Activated CD4-positive, alpha-beta T cell treated with anti-CD3 and anti-CD28 coated beads for 36 hours (primary cell): ENCODE measurements at places on chromosomes 12 and 14.

DNA sequence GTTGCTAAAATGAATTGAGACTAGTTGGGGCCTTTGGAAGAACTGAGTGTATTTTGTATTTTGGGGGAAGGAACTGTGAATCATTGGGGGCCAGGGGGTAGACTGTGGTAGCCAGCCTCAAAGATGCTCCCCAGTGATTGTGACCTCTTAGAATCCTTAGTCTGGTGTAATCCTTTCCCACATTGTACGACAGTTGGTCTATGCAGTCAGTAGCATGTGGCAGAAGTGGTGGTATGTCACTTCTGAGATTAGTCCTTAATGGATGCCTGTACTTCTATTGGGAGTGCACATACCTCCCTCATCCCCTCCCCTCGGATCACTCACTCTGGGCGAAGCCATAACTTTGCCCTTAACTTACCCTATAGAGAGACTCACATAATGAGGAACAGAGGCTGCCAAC is 48.0 kb downstream of the USP15 start:
- DNase-seq = peak; percentile 24

DNA sequence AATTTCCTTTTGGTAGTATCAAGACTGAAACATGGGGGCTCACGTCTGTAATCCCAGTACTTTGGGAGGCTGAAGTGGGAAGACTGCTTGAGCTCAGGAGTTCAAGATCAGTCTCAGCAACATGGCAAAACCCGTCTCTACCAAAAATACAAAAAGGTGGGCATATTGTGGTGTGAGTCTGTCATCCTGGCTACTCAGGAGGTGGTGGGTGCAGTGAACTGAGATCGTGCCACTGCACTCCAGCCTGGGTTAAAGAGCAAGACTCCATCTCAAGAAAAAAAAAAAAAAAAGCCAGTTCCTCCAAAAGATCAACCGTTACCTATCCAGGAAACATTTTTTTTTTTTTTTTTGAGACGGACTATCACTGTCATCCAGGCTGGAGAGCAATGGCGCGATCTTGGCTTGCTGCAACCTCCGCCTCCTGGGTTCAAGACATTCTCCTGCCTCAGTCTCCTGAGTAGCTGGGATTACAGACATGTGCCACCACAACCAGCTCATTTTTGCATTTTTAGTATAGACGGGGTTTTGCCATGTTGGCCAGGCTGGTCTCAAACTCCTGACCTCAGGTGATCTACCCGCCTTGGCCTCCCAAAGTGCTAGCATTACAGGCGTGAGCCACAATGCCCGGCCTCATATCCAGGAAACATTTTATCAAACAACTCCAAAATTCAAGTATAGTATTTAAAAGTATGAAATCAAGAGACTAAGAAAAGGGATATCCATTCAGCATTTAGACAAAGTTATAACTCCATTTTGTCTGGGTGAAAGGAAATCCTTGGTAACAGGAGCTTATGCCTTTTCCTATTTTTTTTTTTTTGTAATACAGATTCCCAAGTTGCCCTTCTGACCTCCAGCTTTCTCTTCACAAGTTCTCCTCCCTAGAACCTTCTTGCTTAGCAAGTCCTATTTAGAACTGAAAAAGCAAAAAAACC is 3.4 kb downstream of the ACIN1 start:
- no peak for DNase-seq

DNA sequence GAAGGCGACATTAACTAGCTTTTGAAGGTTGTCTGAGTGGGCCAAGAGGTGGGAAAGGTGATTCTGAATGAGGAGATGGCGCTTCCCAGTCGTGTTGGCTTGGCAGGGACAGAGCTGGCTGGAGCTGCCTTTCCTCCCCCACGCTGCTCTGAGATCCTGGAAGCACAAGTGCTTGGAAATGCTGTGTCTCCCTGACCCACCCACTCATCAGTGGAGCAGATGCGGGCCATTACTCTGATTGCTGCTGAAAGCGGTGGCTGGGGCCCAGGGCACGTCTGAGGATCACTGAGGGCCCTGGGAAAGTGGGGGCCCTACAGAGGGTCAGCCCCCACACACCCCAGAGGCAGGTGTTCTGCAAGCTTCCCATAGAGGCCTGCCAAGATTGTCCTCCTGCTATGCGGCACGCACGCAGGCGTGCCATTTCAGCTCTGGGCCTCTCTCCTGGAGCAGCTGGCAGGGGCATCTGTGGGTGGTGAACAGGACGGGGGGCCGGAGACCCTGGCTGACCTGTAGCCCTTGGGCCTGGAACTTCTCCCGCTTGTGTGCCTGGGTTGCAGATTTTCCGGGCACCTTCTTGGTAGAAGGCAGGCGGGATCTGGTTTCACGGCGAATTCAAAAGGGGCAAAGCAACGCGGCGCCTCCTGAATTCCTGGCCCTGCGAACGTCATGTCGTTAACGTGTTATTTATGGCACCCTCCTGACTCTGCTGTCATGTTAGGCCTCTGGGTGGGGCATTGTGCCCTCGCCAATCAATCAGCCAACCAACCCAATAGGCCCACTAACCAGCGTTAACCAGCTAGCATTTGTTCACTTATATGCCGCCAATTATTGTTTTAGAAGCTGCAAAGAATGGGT is 133.8 kb upstream of the TBX3 start:
- no peak for DNase-seq

DNA sequence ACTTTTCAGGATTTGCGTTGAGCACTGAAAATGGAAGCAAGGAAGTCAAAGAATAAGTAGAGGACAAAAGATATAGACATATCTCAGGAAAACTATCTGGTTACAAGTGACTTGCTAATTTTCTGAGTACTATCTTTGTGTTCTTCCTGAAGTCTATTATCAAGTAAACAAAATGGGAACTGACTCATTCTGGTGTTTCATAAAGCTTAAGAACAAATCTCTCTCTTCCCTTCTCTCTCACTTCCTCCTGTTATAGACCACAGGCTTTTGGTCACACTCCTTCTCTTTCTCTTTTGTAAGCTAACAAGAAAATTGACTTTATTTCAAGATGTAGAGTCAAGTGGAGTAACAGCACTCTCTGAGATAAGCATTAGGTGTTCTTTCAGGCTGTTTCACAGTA is 406.6 kb upstream of the SYT1 start:
- DNase-seq = no peak

GRCh38 chr12:94636462-94637085 is 13.8 kb downstream of the TMCC3 start:
- no peak for DNase-seq

DNA sequence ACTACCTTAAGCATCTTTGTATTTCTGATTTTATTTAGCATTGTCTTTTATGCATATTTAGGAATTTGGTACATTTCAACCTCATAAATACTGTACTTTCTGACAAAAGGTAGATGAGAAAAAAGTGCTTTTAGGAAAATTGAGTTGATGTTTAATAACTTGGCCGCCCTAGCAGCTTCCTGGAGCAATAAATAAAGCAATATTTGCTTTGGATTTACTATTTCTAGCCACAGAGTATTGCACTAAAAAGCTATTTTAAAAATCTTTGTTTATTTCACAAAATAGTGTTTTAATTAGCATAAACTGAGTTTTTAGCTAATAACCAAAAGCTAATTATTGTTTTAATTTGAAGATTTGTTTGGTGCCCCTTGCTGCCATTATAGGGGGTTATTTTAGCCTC is 9.5 kb downstream of the PAPOLA start:
- DNase-seq = no peak

DNA sequence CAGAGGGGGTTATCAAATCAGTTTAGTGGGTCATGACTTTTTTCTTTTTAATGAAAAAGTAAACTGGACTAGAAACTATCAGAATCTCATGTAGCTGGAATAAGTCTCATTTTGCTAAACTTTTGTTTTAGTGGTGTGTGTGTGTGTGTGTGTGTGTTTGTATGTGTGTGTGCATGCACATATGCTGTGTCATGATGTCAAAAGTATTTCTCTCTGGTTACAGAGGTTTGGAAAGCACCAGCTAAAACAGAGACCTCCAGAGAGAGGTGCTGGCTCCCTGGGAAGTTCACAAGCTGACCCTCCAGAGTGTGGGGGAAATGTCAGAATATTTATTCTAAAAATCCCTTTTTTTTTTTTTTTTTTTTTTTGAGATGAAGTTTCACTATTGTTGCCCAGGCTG is 114.7 kb downstream of the LGMN start:
- DNase-seq = no peak

GRCh38 chr12:46134205-46134811 is 134.5 kb downstream of the SLC38A1 start:
- no peak for DNase-seq

DNA sequence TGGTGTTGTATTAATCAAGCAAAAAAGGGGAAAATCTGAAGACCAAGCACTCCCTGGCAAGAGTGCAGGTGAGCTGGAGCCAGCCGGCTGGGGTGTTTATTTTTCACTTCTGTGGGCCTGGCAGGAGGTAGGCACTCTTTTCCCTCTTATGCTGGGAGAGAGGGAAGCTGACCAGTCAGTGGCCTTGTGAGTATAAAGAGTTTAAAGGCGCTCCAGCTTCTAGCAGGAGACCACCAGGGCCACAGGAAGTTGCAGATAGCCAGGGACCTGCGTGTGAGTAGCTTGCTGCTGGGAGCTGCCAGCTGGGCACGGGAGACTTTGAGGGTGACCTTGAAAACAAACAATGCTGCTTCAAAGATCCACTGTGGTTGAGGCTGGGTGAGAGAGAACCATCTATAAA is 217.4 kb upstream of the PWP1 start:
- DNase-seq = no peak

GRCh38 chr12:111570084-111570961 is 28.8 kb downstream of the ATXN2 start:
- no peak for DNase-seq

DNA sequence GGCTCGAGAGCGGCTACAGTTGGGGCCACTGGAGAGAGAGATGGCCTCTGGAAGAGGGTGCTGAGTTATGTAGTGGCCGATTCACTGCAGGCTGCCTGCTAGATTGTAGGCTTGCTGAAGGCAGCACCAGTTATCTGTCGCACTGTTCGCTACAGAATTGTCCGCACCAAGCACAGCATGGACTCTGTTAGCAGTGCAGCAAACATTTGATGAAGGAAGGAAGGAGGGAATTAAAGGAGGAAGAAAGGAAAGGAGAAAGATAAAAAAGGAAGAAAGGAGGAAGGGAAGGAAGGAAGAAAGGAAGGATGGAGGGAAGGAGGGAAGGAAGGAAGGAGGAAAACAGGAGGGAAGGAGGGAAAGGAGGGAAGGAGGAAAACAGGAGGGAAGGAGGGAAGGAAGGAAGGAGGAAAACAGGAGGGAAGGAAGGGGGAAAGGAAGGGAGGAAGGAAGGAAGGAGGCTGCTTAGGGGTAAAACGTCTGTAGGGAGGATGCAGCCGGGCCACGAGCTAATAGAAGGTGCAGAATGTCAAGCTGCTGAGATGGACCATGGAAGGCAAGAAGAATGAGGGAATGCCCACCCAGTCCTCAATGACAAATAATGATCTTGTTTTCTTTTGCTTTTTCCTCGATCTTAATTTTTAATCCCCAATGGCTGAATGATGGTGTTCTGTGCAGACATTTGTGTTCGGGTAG is 27.3 kb upstream of the ADIPOR2 start:
- no peak for DNase-seq

DNA sequence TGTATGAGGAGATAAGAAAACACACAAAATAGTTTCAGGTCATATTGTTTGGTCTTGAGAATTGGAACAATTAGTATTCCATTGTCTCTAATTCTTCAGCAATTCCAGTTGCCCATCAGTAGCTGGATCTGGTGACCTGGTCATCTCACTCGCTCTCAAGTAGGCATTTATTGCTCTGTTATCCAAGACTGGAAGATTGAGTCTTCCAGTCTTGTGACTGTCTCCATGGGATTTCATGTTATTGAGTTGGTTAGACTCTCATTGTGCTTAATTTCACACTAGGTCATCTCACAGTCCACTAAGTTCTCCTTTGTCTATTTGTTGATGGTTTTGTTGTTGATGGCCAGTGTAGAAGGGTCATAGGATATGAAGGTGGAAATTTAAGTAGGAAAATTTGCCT is 47.5 kb downstream of the FBXO34 start:
- DNase-seq = no peak

- DNase-seq = no peak
Measured at GRCh38 chr14:100844082-100844408, 18.1 kb downstream of the MEG3 start.

DNA sequence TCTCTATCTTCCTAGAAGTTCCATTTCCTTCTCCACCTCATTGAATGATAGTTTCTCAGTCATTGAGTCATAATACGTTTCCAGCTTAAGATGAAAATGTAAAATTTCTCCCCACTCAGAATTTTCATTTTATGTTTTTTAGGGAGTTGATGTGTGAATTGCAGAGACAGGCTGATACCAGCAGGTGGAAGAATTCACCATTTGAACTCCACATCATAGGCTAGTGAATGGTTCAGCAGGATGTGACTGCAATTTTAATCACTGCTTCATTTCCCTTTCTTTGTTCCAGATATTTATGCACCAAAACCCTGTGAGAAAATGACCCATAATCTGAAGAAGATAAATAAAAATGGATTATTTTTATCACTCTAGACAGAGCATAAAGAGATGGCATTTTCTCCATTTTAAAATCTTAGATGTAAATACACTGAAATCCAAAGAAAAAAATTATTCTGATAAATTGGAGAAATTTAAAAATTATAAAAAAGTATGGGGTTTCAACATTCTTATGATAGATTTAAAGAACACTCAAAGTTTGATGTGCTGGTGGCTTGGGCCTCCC is 10.6 kb upstream of the PYGL start:
- DNase-seq = no peak

GRCh38 chr14:52463375-52463774 is 88.9 kb downstream of the TXNDC16 start:
- DNase-seq = no peak

GRCh38 chr12:34398706-34399630 is 376.7 kb downstream of the ALG10 start:
- DNase-seq = peak; percentile 2

- no peak for DNase-seq
Measured at GRCh38 chr12:8036346-8036745, 3.8 kb downstream of the FOXJ2 start.

- DNase-seq = no peak
Measured at GRCh38 chr12:76495556-76495955, 64.0 kb downstream of the OSBPL8 start.

GRCh38 chr12:70040141-70040540 is 203.1 kb upstream of the CNOT2 start:
- DNase-seq = no peak

DNA sequence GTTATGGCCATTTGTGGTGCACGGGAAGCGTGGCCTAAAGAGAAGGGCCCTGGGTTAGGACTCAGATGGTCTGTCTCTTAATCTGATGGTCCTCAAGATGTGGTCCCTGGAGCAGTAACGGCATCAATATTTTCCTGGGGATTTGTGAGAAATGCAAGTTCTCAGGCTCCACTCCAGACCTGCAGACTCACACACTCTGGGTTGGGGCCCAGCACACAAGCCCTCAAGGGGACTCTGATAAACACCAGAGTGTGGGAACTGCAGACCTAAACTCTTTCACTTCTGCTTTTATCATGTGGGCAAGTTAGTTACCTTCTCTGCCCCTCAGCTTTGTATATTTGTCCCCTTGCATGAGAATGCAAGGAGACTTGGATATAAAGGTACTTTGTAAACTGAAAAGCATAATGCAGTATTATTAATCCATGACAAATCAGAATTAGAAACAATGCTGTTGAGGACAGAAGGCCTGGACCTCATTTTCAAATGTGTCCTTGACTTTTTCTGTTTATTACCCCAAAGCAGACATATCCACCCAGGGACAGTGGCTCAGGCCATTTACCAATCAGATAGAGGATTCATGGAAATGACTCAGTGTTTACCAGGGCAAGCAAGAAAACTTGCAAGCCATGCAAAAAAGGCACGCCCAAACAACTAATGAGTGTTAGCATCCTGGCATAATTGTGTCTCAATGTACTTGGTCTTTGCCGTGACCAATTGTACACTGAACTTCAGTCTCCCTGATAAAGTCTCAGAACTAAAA is 157.0 kb downstream of the ASCL1 start:
- no peak for DNase-seq
